ENCODE measurements at places on chromosomes 12 and 14.
A peak's percentile ranks its signal among the peaks of the same experiment; 100 is the strongest.

DNA sequence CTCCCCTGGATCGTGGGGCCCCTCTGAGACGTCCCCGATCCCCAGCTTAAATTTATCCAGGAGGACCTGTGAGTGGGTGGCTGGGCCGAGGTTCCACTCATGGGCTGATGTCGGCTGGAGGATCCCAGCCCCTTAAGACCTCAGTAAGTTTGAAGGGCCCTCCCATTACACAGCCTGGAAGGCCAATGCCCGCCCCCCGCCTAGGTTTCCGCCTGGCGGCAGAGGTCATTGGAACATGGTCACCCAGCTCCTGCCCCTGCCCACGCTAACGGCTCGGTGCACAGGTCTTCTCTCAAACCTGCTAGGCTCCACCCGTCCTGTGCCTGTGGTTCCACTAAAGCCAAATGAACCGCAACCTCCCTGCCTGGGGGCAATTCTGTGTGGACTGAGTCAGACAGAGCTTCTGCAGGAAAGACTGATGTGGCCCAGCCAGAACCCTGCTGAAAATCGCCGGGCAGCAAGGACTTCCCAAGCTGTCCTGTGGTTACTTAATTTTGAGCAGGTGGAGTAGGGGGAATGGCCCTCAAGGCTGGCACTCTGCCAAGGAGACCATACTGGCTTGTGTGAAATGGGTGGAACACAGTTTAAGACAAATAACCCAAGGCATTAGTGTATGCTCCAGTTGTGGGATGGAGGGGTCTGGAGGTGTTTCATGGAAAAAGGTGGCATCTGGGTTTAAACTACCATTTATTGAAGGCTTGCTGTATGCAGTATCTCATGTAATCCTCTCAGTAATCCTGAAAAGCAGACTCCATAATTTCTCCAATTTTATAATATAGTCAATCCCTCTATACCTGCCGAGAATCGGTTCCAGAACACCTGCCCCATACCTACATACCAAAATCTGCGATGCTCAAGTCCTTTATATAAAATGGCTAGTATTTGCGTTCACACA, 903 bp upstream of the NT5DC3 start:
- DNase-seq, result peak; percentile 20

- DNase-seq, result no peak
Observed at GRCh38 chr12:71007781-71008404, 87.4 kb upstream of the PTPRR start.

DNA sequence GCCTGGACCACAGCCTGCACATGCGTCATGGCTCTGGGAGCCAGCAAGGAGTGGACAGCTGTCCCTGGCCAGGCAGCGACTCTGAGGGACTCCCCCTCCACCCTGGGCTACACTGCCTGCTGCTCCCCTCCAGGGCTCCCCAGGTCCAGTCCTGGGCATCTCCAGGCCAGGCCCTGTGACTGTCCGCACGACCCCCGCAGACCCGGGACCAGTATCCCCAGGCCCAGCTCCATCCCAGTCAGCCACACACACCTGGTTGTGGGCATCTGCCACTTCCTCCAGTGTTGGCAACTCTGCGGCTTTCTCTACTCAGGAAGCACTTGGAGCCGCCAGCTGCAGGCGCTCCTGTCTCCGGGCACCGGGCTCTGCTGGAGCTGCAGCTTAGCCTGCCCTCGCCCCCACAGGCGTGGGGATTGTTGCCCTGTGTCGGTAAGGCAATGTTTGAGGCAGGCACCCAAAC, 2.4 kb downstream of the ULK1 start:
- DNase-seq, result no peak

GRCh38 chr12:26878661-26879119, 45.7 kb upstream of the ITPR2 start:
- DNase-seq, result peak; percentile 22

GRCh38 chr12:16492820-16493797, 112.9 kb downstream of the LMO3 start:
- no peak for DNase-seq

- no peak for DNase-seq
Observed at GRCh38 chr12:76697849-76698248, 66.1 kb upstream of the ZDHHC17 start.

DNA sequence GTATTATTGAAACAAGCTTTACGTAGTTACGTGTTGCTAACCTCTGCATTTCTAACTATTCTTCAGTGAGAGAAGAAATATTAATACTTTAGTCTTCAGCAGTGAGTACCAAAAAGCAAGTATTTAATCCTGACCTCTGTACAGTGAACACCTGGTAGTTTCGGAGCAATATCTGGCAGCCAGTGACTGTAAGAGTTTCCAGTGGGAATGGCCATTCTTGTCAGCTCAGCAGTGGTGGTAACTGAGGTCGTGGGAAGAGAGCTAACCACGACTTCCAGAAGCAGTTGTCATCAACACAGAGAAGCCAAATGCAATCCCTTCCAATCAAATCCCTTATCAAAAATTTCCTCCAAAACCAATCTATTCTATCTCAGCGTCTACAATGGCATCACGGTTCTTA, 1500.2 kb upstream of the FLRT2 start:
- no peak for DNase-seq

DNA sequence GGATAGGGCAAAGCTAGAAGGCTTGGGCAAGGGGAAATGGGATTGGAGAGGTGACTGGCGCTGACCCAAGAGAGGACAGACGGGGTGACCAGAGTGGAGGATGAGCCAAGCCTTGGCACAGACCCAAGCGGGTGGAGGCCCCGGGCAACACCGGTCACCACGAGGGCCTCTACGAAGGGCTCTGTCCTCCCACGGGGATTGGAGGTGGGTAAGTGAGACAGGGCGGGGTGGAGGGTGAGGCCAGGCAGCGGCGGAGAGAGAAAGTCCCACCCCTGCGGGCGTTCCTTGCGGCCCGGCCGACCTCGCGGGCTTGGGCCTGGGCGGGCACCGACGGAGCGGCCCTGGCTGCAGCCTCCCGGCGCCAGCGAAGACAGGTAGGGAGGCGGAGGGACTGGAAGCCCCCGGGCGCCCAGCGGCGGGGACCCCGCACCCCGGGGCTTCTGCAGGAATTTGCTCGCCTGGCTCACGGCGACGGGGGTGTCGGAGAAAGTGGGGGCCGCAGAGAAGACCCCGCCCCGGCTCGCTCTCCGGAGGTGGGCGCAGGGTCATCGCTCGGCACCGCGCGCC, at the start of gene PAPLN:
TSS of gene PAPLN (plus strand) at position 288 of the 567 bp plus-strand sequence. CDS start 2,273 bp downstream, outside the sequence.
- DNase-seq, result peak; percentile 29

DNA sequence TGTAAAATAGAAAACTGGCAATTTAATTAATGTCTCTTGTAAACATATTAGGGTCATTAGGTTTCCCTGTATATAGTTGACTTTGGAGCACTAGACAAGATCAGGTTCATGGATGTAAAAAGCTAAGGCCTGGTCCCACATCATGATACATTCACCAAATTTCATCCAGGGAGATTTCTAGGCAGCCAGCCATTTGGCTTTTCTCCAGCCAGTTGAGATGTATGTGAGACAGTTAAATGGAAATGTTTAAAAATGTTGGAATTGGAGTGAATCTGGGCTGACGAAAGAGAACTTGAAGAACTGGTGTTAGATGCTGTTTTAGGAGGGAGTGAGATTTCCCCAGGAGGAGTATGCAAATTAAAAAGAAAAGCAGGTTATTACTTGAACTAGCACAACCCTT, 41.8 kb upstream of the CLEC14A start:
- DNase-seq, result no peak

DNA sequence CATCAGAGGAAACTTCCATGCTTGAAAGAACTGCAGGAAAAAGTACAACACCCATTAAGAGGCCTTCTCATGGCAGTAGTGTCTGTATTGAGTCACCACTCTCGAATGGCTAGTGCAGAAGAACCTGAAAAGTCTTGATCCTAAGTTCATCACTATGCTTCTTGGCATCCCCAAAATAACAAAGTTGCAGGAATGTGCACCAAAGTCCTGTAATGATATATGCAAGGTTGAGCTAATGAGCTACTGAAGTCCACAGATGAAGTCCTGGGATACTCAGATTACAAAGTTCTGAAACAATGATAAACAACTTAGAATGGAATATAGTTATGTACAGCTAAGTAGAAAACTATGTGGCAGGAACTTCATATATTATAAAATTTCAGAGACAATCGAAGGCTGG, 545.4 kb downstream of the FOXG1 start:
- DNase-seq, result no peak

GRCh38 chr14:72699852-72700257, 194.0 kb downstream of the DPF3 start:
- no peak for DNase-seq

- no peak for DNase-seq
Observed at GRCh38 chr12:13981990-13982389, 588 bp upstream of the GRIN2B start.

DNA sequence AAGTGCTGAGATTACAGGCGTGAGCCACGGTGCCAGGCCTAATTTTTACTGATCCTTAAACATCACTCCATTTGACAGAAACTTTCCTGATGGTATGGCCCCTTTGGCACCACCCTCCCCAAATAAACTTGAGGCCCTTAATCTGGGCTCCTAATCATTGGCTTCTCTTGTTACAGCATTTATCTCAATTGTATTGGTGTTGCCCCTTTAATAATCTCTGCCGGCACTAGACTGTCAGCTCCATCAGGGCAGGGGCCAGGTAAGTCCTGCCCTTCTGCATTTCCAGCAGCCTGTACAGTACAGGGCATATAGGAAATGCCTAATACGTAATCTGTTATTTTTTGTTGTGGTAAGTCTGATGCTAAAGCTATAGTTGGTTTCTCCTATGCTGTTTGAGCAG, 1.2 kb upstream of the IFT81 start:
- no peak for DNase-seq
